ENCODE measurements at places on chromosomes 5 and 9.
A peak's percentile ranks its signal among the peaks of the same experiment; 100 is the strongest.

DNA sequence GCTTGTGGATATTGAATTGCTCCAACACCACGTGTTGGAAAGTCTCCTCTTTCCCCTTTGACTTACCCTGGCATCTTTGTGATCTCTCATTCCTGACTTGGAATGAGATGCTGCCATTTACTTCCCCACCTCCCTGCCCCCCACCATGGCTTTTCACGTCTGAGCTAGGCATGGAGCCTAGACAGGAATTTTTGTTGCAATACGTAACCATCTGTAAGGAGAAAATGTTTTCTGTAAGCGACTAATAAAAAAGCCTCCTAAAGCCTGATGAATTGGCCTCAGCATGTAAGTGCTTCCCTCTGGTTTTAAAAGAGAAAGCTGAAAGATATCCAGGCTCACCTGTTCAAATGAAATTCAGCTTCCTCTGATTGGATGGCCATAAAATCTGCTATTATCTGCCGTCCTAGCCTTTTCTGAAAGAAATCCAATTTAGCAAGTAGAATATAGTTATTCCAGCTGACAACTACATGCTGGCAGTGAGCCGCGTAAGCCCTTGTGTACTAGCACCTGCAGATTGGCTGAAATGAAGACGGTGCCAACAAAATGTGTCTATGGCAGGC lies 200.1 kb downstream of the NSG2 start:
- no peak for DNase-seq

DNA sequence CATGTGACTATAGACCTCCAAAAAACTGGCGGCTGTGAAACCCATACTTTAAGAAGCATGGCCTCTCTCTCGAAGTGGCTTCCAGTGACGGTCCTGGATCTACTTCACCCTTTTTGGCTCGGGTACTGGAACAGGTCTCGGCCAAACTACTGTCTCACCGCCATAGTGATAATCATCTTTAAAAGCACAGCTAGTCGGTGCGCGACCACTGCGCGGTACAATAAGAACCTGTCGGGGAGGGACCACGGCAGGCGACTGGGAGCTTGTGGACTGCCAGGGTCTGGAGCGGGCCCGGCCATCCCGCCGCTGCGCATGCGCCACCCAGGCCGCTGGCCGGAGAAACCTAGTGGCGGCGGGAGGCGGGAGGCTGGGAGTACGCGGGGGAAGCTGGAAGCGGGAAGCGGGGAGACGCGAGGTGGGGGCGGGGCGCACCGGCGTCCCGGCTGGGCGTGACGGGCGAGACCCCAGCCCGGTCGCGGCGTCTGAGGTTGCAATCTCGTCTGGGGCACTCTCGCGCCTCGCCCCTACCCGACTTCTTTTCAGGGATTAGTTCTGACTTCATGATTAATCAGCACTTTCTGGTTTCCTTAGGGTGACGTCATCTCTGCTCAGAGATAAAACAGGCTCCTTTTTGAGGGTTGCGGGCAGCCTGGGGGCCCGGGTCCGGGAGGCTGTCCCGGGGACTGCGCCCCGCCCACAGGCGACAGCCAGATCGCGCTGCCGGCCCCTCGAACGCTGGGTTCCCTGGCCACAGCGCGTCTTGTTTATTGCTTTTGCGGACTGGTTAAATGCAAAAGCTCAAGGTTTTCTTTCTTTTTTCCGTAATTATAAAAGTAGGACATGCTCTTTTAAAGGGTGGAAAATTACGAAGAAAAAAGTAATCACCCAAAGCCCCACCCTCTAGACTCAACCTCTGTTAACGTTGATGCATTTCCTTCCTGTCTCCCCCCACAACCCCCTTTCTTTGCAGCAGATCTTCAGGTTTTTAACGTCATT lies 266.8 kb downstream of the CWC27 start:
- peak; percentile 83 for DNase-seq

DNA sequence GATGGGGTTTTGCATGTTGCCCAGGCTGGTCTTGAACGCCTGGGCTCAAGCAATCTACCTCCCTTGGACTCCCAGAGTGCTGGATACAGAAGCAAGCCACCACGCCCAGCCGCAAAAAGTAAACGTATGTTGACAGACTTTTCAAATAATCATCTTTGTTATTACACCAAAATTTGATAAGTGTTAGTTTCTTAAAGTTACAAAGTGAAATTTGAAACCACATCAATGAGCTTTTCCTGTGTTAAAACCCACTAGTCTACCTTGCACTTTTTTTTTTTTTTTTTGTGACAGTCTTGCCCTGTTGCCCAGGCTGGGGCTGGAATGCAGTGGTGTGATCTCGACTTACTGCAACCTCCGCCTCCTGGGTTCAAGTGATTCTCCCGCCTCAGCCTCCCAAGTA lies 29.9 kb downstream of the SPACA9 start:
- no peak for DNase-seq

DNA sequence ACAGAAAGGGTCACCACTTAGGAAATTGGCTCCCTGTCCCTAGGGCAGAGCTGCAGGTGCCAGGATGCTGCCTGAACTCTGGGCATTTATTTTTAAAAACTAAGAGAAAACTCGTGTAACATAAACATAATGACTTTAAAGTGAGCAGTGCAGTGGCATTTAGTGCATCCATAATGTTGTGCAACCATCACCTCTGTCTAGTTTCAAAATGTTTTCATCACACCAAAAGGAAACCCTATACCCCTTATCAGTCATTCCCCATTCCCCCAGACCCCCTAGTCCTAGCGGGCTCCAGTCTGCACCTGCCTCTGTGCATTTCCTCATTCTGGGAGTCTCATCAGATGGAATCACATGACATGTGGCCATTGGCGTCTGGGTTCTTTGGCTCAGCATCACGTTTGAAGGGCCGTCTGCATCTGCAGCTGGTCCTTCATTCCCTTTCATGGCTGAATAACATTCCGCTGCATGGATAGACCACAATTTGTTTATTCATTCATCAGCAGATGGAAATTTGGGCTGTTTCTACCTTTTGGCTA lies 55.8 kb downstream of the NSG2 start:
- no peak for DNase-seq

DNA sequence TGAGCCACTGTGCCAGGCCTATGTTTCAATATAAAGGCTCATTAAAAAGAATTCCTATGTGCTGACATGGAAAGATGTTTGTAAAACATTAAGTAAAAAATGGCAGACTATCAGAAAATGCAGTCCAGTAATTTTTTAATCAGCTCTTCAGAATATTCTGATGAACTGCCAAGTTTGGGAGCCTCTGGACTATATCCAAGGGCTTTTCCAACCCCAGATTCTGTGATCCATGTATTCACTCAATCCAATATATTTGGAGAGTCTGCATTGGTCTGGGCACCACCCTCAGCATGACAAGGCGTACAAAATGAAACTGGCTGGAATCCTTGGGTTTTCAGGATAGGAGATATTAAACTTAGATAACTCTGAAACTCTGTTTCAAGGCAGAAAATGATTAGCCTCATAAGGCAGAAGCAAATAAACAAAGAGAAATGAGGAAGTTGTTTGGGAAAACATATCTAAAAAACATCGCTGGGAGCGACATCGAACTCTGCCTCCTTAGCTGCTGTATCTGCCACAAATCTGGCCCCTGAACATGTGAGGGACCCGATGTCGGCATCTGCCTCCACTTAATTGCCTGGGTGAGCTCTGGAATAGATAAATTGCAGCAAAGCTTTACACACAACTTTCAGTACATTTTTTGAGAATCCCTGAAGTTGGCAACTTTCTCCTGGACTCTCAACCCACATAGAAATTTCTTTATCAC lies 14.4 kb downstream of the PDE6A start:
- no peak for DNase-seq

DNA sequence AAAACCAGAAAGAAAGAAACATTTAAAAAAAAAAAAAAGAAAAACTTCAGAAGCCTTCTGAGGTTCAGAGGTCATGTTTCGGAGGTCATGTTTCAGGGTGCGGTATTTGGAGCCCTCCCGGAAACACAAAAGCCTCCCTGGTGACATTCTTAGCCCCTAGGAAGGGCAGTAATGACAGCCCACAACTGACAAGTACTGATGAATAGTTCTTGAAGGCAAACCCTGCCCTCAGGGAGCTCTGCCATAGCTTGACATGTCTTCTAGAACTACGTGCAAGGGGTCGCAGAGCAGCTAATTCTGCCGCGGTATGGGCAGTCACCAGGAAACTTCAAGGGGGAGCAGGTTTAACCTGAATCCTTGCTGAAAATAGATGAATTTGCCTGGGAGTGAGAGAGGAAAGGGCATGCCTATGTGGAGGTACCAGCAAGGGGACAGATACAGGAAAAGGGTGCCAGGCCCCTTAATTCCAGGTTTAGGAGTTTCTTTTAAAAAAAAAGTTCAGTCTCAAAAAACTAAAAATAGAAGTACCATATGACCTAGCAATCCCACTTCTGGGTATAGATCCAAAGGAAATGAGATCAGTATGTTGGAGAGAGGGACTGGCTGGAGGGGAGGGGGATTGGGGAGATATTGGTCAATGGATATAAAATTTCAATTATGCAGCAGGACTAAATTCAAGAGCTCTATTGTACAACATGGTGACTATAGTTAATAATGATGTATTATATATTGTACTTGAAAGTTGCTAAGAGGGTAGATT lies 98.4 kb downstream of the C9orf152 start:
- no peak for DNase-seq

DNA sequence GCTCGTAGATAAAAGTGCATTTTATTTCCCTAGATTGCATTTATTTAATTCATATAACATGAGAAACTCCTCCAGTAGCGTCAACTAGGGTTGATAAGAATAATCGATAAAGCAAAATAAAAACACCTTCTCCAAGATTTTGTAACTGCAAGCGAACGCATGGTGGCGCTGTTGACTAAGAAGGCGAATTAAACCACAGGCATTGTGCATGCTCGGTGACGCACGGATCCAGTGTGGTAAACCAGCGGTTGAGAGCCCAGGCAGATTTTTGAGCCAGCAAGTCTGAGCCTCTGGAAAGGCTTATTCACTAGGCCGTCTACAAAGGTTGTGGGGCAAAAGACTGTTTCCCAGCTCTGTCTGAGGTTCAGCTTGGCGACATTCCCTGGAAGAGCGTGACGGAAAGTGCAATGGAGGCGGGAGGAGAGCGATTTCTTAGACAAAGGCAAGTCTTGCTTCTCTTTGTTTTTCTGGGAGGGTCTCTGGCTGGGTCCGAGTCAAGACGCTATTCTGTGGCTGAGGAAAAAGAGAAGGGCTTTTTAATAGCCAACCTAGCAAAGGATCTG lies at the start of gene PCDHB3:
TSS of gene PCDHB3 (plus strand) at position 231 of the 563 bp plus-strand sequence. CDS start at position 408, 177 bp downstream.
- no peak for DNase-seq

DNA sequence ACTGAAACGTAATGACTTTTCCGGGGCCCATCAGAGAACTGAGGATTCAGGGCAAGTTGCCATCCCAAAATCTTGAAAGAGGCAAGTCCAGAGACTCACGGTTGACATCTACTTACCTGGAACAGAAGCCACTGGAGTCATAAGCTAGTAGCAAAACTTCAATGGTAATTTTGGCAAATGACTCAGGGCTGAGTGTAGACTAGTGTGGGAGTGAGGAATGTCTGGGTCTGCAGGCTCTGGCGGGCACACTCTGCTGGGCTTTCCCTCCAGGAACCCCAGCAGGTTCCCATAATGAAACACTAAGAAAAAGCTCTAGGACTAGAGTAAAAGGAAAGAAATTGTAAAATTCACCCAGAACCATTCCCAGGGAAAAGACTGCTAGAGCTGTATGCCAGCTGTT lies 122.9 kb upstream of the NFIL3 start:
- DNase-seq = no peak

- DNase-seq = no peak
Observed at GRCh38 chr5:173056783-173057061, 570 bp downstream of the CREBRF start.

- no peak for DNase-seq
Observed at GRCh38 chr5:96384353-96384752, 48.7 kb downstream of the PCSK1 start.

DNA sequence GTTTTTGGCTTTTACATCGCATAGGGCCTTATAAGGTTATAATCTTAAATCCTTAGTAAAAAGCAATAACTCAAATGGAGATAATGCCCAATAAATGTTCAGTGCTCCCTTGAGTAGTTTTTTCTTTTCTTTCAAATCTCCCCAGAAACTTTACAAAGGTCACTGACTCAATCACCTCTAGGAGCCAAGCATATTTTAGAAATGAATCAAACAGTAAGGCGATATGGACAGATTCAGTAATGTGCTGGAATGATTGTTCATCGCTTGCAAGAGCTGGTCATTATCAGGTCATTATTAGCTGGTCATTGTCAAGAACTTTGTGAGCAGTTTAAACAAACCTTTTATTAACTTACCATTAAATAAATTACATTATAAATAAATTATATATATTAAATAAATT lies 130.4 kb upstream of the SLIT3 start:
- no peak for DNase-seq

DNA sequence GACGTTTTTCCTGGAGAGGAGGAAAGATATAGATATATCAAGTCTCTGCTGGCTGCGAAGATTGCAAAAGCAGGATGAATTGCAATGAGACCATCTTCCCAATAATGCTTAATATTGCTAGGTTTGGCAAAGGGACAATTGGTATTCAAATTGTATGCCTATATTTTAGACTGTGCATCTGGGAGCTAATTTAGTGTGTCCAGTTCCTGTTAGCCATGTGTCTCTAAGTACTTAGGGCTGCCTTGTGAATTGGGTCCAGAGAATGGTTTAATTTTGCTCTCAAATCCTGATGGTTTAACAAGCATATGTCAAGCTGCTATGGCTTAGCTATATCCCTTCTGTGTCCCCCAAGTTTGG lies 97.6 kb upstream of the ZNF366 start:
- no peak for DNase-seq

- DNase-seq = no peak
Observed at GRCh38 chr5:172624083-172624995, 16.7 kb upstream of the NEURL1B start.

DNA sequence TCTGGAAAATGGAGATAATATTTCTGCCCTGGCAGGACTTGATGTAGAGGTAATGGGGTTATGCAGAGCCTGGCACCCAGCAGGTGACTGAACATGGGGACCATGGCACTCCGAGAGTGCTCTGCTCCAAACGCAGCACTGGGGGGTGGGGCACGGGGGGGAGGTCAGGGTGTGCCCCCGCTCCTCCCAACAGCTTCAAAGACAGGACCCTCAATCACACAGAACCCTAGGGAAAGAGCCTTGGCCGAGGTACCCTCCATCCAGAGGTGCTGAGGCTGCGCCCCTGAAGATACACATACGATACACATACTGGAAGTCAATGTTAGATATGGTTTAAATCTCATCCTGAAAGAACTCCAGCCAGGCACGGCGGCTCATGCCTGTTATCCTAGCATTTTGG lies 26.6 kb upstream of the CEP72 start:
- no peak for DNase-seq

DNA sequence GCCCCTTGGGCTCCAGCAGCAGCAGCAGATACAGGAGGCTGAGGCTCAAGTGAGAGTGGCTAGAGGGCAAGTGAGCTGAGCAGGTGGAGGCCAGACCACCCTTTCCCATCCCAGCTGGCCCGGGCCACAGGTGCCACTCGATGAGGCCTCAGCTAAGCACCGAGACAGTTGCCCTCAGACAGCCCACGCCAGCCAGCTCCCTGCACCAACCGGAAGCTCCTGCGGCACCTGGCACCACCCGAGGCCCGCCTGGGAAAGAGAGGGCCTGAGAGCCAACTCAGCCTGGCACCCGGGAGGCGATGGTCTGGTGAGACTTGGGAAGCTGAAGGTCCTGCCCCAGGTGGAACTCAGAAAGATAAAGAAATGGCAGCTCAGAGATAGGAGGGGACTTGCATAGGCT lies 28.3 kb upstream of the TTLL11 start:
- no peak for DNase-seq

GRCh38 chr5:160697281-160697680 lies 154.7 kb downstream of the ATP10B start:
- no peak for DNase-seq

Data from inflammatory macrophage (primary cell).